ENCODE measurements at places on chromosomes 5 and 9.

GRCh38 chr5:120942596-120943350 lies 478.7 kb downstream of the PRR16 start:
- DNase-seq: no peak

- no peak for DNase-seq
These were observed 51.6 kb upstream of the FBXW11 start for GRCh38 chr5:172058088-172058487.

GRCh38 chr5:165397516-165397915 lies 1892.1 kb downstream of the MAT2B start:
- no peak for DNase-seq

DNA sequence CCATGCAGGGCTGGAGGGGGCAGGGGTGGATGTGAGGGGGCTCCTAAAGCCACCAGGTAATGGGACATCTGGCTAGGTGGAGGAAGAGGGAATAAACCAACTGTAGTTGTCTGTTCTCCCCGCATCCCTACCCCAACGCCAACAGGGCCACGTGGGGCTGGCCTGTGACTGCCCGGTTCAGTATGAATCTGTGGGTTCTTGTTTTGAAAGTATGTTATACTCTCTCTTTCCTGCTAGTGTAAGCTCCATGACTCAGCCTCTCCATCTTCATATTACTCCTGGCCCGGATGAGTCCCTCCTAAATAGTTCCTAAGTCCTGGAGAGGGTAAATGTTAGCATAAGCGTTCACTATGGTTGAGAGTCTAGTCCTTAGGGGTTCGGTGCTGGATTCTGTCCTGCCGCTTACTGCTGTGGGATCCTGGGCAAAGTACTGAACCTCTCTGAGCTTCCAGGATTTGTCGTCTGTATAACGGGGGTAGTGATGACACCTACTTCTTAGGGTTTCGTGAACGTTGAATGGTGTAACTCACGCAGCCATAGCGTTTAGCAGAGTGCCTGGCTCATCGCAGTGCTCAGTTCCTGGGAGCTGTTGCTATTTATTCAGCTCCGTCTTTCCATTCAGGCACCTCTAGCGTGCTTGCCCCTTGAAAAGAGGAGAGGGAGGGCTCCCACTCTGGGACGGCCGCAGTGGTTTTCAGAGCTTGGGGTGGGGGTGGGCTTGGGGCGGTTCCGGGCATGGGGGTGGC lies 28.8 kb downstream of the LHX2 start:
- no peak for DNase-seq

DNA sequence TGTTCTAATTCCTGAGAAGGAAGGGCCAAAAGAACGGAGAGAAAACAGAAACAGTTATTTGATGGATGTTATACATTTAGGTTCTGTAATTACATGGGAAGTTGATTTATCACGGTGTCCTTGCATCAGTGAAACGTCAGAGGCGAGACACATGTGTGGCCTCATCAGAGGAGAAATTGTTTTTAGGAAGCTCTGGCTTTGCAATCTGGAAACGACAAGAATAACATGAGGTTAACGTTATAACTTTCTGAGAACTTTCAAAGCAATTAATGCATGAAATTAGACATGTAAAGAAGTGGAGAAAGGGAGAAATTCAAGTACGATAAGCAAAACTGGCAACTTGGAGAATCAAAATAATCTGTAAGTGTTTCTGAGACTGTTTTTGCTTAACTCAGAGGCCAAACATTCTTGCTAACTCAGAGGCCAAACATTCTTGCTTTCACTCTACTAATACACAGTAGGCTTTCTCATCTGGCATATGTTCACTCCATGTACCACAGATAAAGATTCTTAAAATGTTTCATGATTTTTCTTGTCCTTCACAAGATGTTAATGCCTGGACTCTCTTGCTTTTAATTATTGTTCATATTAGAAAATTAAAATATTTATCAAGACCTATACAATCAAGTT lies 933.0 kb downstream of the TLE4 start:
- DNase-seq: no peak

DNA sequence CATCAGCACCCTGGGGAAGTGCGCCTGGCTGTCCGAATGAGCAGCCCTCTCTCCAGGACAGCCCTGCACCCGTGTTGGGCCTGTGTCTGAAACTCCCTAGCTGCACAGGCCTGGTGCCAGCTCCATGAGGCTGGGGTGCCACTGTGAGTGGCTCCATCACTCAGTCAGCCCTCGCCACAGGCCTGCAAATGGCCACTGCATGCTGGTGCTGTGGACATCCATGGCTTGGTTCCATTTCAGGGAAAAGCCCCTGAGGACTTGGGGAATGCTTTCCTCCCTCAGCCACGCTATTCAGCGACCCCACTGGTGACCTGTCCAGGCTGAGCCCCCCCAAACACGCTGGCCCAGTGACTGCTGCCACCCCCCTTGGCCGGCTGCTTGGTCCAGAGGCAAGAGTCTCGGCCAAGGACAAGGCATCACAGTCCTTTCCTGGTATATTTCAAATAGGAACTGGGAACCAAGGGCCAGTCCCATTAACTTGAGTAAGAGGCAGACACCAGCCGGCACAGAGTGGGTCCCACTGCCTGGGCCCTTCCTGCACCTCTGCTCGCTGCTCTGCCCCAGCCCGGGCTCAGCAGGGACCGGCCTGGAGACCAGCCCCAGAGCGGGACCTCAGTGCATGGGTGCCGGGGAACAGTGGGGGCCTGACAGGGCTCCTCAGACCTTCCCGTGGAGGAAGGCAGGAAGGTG lies 181.3 kb downstream of the AUH start:
- DNase-seq: no peak

DNA sequence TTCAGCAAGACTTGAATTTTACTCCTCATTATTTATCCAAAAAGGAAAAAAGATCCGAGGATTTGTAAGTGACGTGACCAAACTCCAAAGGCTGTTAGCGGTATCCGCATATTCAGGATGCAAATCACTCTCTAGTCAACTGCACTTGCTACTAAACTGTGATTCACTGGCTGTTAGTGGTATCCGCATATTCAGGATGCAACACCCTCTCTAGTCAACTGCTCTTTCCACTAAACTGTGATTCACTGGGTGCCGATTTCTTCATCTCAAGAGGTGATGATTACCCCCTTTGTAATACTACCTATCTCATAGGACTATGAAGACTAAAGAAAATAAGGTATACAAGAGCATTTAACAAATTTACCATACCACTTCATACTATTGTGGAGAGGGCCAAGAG lies 5.7 kb downstream of the MAPKAP1 start:
- no peak for DNase-seq

DNA sequence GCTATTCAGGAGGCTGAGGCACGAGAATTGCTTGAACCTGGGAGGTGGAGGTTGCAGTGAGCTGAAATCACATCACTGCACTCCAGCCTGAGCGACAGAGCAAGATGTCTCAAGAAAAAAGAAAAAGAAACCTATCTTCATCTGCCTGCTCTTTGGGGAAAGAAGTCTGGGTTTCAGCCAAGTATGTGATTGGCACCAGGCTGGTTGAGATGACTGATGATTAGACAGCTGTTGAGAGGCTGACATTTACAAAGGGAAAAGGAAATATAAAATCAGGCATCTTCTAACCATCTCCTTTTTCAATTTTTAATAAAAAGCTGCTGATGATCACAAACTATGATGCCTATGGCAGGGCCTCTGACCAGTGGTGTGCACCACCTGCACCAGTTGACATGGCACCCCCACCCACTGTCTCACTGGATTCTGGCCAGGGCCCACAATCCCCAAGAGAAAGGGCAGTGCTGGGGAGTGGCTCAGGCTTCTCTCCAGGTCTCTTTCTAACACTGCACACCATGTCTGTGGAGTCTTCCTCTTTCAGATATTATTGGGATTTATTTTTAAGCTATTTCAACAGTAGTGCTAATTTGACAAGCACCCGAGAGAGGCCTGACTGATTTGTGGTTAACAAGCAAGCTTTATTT lies 17.2 kb upstream of the C5orf15 start:
- DNase-seq: no peak

DNA sequence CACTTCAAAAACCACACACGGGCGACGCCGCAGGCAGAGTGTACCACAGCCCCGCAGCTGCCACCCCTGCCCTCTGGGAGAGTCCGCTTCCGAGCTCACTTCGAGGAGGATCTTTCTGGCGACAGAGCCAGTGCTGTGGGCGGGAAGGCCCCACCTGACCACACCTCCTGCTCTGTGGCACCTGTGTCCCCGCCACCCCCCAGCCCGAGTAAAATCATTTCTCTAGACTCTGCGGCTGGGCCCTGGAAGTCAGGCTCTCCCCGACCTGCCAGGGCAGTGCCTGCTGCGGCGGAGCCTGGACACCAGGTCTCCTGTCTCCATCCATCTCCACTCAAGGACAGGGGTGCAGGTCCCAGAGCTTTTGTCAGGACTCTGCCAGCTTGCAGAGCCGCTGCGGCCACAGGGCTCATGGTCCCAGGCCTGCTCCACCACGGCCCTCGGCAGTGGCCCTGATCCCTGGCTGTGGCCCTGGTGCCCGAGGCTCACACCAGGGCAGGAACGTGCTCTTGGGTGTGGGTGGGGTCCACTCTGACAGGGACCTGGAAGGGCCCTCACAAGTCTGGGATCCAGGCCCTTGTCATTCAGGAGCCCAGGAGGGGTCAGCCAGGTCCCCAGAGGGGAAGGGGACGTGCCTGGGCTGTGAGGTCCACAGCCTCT lies 20.9 kb upstream of the CAMSAP1 start:
- no peak for DNase-seq

- no peak for DNase-seq
These were observed 456.6 kb downstream of the RAB3C start for GRCh38 chr5:59039296-59040023.

GRCh38 chr5:59592101-59592500 lies 301.4 kb downstream of the PDE4D start:
- DNase-seq: no peak

DNA sequence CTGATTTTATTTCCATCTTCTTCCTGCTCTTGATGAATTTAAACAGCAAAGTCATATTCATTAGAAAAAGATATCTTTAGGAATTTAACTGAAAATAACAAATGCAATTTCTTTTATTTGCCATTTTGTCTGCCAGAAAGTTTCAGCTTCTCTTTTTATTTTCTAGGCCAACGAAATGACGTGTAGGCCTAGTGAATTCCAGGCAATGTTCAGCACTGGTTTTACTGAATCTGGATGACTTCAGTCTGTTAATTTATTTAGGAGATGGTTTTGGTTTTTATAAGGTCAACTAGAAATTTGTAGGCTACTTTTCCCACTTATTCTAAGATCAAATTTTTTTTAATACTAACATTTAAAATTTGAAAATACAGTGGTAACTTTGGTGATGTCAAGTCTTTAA lies 129.1 kb upstream of the VCAN start:
- DNase-seq: no peak

GRCh38 chr5:421901-422300 lies 21.1 kb upstream of the EXOC3 start:
- no peak for DNase-seq

DNA sequence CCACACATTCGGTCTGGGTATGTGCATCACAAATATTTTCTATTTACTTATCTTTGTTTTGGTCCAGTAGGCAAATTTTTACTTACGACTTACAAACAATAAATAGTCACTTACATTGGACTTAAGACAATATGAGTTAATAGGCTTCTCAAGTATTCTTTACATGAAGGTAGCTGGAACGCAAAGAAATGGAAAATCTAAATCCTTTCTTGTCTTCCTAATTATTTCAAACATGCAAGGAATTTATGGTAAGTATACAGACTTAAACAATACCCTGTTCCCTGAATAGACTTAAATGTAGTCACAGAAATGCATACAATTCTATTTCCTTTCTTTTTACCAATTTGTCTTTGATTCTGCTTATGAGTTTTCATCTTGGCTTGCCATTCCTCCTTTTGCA lies 262.6 kb upstream of the EFNA5 start:
- DNase-seq: no peak

- no peak for DNase-seq
These were observed 11.8 kb downstream of the KIF2A start for GRCh38 chr5:62317810-62318209.

- no peak for DNase-seq
These were observed 149.0 kb upstream of the FTMT start for GRCh38 chr5:121702682-121703081.

DNA sequence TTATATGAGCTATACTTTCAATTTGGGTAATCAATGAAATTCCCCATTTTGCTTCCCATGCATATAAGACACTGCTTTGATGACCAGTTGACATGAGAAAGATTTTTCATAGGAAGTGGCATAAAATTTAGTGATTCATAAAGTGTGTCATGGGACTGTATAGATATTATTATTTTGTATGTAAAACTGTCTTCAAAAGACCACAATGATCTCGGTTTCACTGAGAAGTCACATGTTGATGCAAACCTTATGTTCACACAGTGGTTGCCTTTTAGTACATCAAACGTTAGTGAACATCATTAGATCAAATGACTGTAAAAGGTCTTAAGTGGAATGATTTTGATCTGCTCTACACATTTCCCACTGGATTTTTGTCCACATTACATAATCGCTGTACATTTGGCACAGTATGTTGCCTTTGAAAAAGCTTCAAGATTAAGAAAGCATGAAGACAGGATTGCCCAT lies 349.2 kb upstream of the MEF2C start:
- DNase-seq: no peak

DNA sequence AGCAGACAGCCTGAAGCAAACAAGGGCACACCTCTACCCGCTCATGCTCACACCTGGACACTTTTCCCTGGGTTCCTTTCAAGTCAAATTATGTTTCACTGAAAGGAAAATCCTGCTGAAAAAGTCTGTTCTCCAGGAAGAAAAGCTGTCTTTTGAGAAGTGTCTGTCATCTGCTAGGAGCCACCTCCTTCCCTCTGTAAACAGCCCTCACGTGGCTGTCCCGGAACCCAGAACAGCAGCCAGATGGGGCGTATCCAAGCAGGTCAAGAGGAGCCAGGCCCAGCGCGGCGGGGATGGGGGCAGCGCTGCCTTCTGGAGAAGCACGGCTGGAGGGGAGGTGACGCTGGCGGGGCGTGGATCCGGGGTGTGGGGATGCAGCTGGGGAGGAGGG lies at the start of gene PNPLA7:
Gene PNPLA7 (minus strand): TSS at position 172 of the 391 bp plus-strand sequence. CDS start 205 bp downstream, outside the sequence.
- DNase-seq: peak; percentile 40

- DNase-seq: no peak
These were observed 6.7 kb downstream of the LRRC14B start for GRCh38 chr5:197892-198489.

DNA sequence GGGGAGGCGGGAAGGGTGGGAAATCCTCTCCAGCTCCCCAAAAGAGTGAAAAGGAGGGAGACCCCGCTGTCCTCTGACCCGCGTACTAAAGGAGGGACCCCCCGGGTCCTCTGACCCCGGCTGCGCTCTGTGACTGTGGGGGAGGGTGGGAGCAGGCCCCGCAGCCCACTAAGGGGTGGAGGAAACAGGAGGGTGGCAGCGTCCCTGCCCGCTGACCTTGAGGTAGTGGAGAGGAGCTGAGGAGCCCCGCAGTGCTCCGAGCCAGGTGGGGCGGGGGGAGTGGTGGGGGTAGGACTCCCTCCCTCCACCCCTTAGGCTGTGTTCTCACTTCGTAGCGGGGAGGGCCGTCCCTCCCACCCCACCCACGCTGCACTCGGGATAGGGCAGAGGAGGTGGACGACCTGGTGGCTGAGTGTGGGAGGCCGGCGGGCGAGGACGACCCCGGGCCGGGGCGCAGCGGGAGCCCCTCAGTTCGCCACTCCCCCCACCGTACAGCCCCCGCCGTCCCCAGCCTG lies 449 bp upstream of the ADCY2 start:
- no peak for DNase-seq

- DNase-seq: no peak
These were observed 9.2 kb downstream of the ARPC5L start for GRCh38 chr9:124871156-124871561.
